ENCODE measurements at places on chromosomes 7 and 10. TPM values are rescaled to one million over a fixed set of nuclear protein-coding genes. Genes with fewer than 3 reads are reported as not detected.

DNA sequence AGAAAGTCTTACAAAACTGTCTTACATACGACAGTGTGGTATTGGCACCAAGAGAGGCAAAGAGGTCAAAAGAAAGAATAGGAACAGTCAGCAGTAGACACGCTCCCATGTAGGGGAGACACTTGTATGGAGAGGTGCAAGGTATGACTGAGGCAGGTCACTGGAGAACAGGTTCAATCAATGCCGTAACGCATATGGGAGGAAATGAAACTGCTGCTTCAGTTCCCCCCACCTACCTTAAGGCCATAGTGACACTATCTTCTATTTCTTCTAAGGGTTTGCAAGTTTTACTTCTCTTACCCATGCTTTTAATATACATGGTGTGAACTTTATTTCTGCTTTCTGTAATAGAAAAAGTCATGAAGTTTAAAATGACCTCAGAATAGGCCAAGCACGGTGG lies 5.5 kb upstream of the PITRM1 start:
- no peaks in the 10 kb centered on the region for H3K27me3 ChIP-seq
- H3K27ac ChIP-seq, result no peak overlapping the region
- no peaks in the 10 kb centered on the region for H3K36me3 ChIP-seq
- no peak for DNase-seq
- no peak overlapping the region for H3K4me3 ChIP-seq

GRCh38 chr10:69866246-69866687 lies 64.6 kb downstream of the COL13A1 start:
- peak overlapping the region; percentile 49 for H3K27ac ChIP-seq
- no peak for DNase-seq
- H3K4me3 ChIP-seq, result no peak overlapping the region
- H3K27me3 ChIP-seq, result no peaks in the 10 kb centered on the region
- H3K4me1 ChIP-seq, result peaks cover 16% of the 10 kb centered on the region
- no peaks in the 10 kb centered on the region for H3K36me3 ChIP-seq

GRCh38 chr7:158507917-158508316 lies 79.7 kb downstream of the PTPRN2 start:
- no peaks in the 10 kb centered on the region for H3K4me1 ChIP-seq
- no peaks in the 10 kb centered on the region for H3K36me3 ChIP-seq
- no peak overlapping the region for H3K4me3 ChIP-seq
- no peak overlapping the region for H3K27ac ChIP-seq

- no peak for DNase-seq
- no peak overlapping the region for H3K27ac ChIP-seq
- no peaks in the 10 kb centered on the region for H3K36me3 ChIP-seq
- H3K27me3 ChIP-seq, result no peaks in the 10 kb centered on the region
- H3K4me3 ChIP-seq, result no peak overlapping the region
- no peaks in the 10 kb centered on the region for H3K4me1 ChIP-seq
These were observed 76.4 kb upstream of the CCNY start for GRCh38 chr10:35259769-35260397.

- no peak for DNase-seq
- no peak overlapping the region for H3K4me3 ChIP-seq
- peaks cover 52% of the 10 kb centered on the region for H3K4me1 ChIP-seq
- H3K36me3 ChIP-seq, result no peaks in the 10 kb centered on the region
These were observed 7.6 kb upstream of the C10orf105 start for GRCh38 chr10:71727105-71727737.

DNA sequence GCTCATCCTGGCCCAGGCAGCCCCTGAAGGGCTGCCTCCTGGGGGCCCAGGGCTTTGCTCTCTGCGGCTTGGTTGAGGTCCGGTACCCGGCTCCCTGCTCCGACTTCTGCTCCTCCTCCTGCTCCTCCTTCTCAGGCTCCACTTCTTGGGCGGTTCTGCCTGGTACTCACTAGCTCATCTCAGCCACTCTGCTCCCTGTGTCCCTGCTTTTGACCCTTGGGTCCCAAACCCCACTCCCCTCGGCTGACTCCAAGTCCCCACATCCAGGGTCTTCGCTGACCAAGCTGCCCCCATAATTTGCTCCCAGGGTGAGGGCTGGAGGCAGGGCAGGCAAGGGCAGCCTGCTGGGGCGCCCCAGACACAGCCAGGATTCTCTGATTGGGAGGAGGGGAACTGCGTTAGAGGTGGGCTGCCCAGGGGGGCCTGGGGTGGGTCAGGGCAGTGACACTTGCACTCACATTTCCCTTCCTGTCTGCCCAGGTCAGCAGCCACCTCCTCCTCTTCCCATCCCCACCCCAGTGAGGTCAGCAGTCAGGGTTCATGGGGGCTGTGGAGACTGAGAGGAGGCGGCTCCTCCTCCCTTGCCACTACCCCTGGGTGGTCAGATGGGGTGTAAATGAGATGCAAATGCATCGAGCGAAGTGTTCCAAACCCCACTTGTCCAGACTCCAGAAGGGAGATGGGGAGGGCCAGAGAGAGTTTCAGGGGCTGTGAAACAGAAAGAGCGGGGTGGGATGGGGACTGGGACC lies 2.2 kb downstream of the SMARCD3 start:
- peak overlapping the region; percentile 43 for H3K4me3 ChIP-seq
- no peak overlapping the region for H3K27ac ChIP-seq
- peaks cover 7% of the 10 kb centered on the region for H3K36me3 ChIP-seq

- no peak for DNase-seq
- H3K27ac ChIP-seq, result no peak overlapping the region
- H3K27me3 ChIP-seq, result no peaks in the 10 kb centered on the region
- no peaks in the 10 kb centered on the region for H3K4me1 ChIP-seq
- H3K36me3 ChIP-seq, result no peaks in the 10 kb centered on the region
- H3K4me3 ChIP-seq, result no peak overlapping the region
These were observed 469.8 kb downstream of the KIF20B start for GRCh38 chr10:90171014-90171722.

GRCh38 chr7:152512706-152513105 lies 76.9 kb upstream of the KMT2C start:
- H3K4me3 ChIP-seq, result peak overlapping the region; percentile 11
- H3K4me1 ChIP-seq, result no peaks in the 10 kb centered on the region
- DNase-seq, result no peak
- H3K36me3 ChIP-seq, result no peaks in the 10 kb centered on the region
- H3K27ac ChIP-seq, result no peak overlapping the region

GRCh38 chr7:22189741-22190140 lies 167.2 kb downstream of the RAPGEF5 start:
- H3K36me3 ChIP-seq, result peaks cover 69% of the 10 kb centered on the region
- DNase-seq, result no peak
- no peak overlapping the region for H3K27ac ChIP-seq
- H3K4me1 ChIP-seq, result peaks cover 15% of the 10 kb centered on the region
- no peaks in the 10 kb centered on the region for H3K27me3 ChIP-seq

- H3K27ac ChIP-seq, result no peak overlapping the region
- H3K27me3 ChIP-seq, result no peaks in the 10 kb centered on the region
- no peak for DNase-seq
These were observed 171.1 kb downstream of the GRM3 start for GRCh38 chr7:86814661-86815379.

DNA sequence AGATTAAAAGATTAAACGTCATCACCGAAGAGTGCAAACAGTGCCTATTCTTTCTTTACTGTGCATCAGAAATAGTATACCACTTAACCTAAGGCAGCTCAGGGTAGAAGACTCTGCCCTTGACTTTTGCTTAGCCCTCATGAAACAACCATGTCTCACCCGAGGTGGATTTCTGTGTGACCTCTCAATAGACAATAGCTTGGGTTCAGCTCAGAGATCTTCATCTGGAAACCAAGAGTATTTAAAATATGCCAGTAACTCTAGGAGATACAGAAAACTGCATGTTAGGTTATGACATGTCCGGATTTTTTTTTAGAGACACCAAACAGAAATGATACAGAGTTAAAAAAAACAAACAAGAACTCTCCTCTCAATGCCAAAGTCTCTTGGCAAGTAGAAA lies 75.8 kb downstream of the JAZF1 start:
- no peak overlapping the region for H3K4me3 ChIP-seq
- no peak for DNase-seq
- no peaks in the 10 kb centered on the region for H3K4me1 ChIP-seq
- no peaks in the 10 kb centered on the region for H3K36me3 ChIP-seq
- no peaks in the 10 kb centered on the region for H3K27me3 ChIP-seq

DNA sequence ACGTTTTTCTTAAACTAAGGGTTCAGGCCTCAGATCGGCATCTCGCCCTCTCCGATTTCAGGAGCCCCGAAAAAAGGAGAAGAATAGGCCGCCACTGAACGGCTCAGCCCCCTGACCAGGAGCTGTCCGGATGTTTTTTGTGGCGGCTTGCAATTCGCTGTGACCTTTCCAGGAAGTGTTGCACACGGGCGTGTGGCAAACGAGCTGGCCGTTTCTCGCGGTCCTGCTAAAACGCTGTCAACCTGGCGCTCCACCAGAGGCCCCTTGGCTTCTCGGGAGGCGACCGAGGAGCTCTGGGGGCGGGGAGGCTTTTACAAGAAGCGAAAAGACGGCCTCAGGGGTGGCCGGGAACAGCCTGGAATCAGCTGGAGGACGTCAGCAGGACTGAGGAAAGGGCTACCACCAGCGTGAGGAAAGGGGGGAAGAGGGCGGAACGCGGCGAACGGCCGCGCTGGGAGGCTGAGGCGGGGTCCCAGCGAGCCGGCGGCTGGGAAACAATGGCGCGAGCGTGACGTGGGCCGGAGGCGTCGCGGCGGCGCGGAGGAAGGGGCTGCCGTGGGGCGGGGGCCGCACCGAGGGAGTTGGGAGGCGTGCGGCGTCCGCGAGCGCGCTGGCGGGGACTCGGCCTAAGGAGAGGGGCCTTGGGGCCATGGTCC lies 493 bp downstream of the NT5C2 start:
- peaks cover 5% of the 10 kb centered on the region for H3K36me3 ChIP-seq
- no peaks in the 10 kb centered on the region for H3K27me3 ChIP-seq
- peak; percentile 92 for DNase-seq

DNA sequence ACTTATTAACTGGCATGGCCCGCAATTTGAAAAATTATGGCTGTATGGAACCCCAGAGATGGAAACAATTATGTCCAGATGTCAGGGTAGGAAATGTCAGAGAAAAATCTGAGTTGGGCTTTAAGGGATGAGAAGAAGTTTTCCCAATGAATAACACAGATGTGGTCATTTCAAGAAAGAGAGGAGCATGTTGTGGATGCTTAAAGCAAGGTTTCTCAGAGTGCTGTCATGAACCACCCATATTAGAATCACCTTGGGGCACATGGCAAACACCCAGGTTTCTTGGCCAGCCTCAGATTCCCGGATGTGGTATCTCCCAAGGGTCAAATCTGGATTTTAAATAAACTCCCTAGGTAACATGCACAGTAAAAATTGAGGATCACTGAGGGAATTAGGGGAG lies 43.6 kb downstream of the LAMB4 start:
- no peak overlapping the region for H3K4me3 ChIP-seq
- no peak for DNase-seq
- H3K4me1 ChIP-seq, result no peaks in the 10 kb centered on the region
- no peaks in the 10 kb centered on the region for H3K27me3 ChIP-seq
- no peaks in the 10 kb centered on the region for H3K36me3 ChIP-seq
- H3K27ac ChIP-seq, result no peak overlapping the region

- H3K36me3 ChIP-seq, result no peaks in the 10 kb centered on the region
- H3K4me3 ChIP-seq, result no peak overlapping the region
- H3K27me3 ChIP-seq, result no peaks in the 10 kb centered on the region
- no peak overlapping the region for H3K27ac ChIP-seq
- no peak for DNase-seq
These were observed 204.1 kb downstream of the ZNF365 start for GRCh38 chr10:62578301-62578700.

GRCh38 chr7:1235501-1236131 lies 2.9 kb downstream of the UNCX start:
- peaks cover 90% of the 10 kb centered on the region for H3K27me3 ChIP-seq
- H3K27ac ChIP-seq, result no peak overlapping the region
- H3K4me1 ChIP-seq, result peaks cover 6% of the 10 kb centered on the region

GRCh38 chr10:85666102-85666501 lies 700.5 kb downstream of the GRID1 start:
- no peaks in the 10 kb centered on the region for H3K4me1 ChIP-seq
- no peaks in the 10 kb centered on the region for H3K27me3 ChIP-seq
- H3K27ac ChIP-seq, result no peak overlapping the region
- no peaks in the 10 kb centered on the region for H3K36me3 ChIP-seq

DNA sequence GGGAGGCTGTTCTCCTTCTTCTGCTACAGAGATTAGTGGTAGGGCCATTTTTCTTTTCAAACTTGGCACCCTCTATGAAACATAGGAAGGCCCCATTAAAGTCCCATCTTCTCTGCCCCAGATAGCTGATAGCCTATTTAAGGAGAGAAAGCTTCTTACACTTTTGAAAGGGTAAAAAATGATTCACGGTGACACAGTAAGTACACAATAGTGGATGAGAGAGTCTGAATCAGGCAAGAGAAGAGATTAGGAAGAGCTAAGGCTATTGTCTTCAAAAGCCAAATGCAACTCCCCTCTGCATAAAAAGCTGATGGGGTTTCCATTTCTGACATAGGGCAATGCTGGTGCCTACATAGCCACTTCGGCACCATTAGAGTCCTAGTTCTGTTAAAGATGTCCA lies 3.6 kb downstream of the INA start:
- no peaks in the 10 kb centered on the region for H3K36me3 ChIP-seq
- H3K27me3 ChIP-seq, result peaks cover 59% of the 10 kb centered on the region
- DNase-seq, result no peak

GRCh38 chr10:100209303-100209702 lies 20.1 kb downstream of the CHUK start:
- H3K36me3 ChIP-seq, result peaks cover 87% of the 10 kb centered on the region
- H3K4me3 ChIP-seq, result no peak overlapping the region
- no peaks in the 10 kb centered on the region for H3K27me3 ChIP-seq
- no peak for DNase-seq
- no peak overlapping the region for H3K27ac ChIP-seq

GRCh38 chr10:33800545-33800944 lies 466.1 kb upstream of the NRP1 start:
- no peak for DNase-seq
- no peaks in the 10 kb centered on the region for H3K4me1 ChIP-seq
- H3K27me3 ChIP-seq, result no peaks in the 10 kb centered on the region
- no peak overlapping the region for H3K4me3 ChIP-seq
- no peak overlapping the region for H3K27ac ChIP-seq
- no peaks in the 10 kb centered on the region for H3K36me3 ChIP-seq

GRCh38 chr10:88471899-88472298 lies 111.2 kb downstream of the RNLS start:
- peaks cover 16% of the 10 kb centered on the region for H3K4me1 ChIP-seq
- DNase-seq, result no peak
- no peak overlapping the region for H3K4me3 ChIP-seq
- no peaks in the 10 kb centered on the region for H3K36me3 ChIP-seq
- no peaks in the 10 kb centered on the region for H3K27me3 ChIP-seq

Gene GRM3
- not detected for total RNA-seq

Gene MEST
- total RNA-seq, result 34.7 TPM

Gene ANKRD30A
- not detected for total RNA-seq

Gene C10orf67
- 1.2 TPM for total RNA-seq

Gene MUC12
- 1.2 TPM for total RNA-seq

Gene ZPBP
- total RNA-seq, result not detected
